ENCODE measurements at places on chromosomes 7 and 10. TPM values are rescaled to one million over a fixed set of nuclear protein-coding genes. Genes with fewer than 3 reads are reported as not detected.

GRCh38 chr10:28130267-28130666 is 131.4 kb upstream of the ODAD2 start:
- no peak for DNase-seq

SFTPD gene
- 1.5 TPM for polyA plus RNA-seq

GRCh38 chr7:115805458-115805857 is 225.1 kb downstream of the TFEC start:
- no peak for DNase-seq

DNA sequence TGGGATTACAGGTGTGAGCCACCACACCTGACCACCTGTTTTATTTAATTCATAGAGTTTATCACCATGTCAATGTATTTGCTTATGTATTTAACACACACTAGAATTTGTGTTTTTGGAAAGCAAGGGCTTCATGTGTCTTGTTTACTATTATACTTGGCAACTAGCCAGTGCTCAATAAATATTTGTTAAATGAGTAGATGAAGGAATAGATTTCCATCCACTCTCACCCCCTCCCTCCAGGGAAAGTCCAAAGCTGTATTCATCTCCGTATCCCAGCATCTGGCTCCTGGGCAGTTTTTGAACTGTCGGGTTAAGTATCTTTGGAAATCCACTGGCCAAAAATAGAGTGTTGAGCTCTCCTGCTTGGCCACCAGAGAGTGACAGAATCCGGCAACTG is 4.6 kb upstream of the RADIL start:
- no peak for DNase-seq

GRCh38 chr10:20624642-20625041 is 272.5 kb downstream of the NEBL start:
- DNase-seq: no peak

DNA sequence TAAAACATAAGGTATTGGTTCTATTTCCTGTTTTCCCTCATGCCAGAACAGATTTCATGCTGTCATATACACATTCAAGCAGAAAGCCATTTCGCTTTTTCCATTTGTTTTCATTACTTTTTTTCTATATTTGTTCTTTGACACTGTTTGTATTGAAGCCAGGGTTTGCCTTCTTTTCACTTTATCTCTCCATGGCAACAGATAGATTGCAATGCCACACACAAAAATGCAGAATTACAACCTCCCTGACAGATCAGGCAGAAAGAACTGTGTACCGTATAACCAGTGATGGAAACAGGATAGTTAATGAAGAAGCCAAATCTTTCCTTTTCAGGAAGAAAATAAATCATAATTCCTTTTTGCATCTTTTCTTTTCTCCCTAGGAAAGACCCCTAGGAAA is 103.0 kb upstream of the PCGF5 start:
- no peak for DNase-seq

- DNase-seq: no peak
Measured at GRCh38 chr7:120475994-120476393, 203.0 kb downstream of the KCND2 start.
